GM12891 (cell line): ENCODE measurements at places on chromosomes 4 and X.
A peak's percentile ranks its signal among the peaks of the same experiment; 100 is the strongest.

DNA sequence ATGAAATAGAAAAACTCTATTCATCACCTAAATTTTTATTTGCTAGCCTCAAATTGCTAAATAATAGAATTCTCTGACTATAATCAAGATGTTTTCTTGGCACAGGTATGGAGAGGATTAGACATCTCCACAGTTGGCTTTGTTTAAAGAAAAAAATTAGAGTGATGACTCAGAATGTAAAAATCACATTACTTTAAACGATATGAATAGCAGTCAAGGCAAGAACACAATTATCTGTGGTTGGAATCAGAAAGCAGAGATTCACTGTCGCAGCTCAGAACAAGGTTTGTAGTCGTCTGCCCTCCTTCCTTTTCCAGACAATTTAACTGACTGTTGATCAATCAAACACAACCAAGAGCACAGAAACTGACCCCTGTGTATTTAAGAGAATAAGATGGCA lies 32.2 kb upstream of the CCKAR start:
- no peak for DNase-seq

DNA sequence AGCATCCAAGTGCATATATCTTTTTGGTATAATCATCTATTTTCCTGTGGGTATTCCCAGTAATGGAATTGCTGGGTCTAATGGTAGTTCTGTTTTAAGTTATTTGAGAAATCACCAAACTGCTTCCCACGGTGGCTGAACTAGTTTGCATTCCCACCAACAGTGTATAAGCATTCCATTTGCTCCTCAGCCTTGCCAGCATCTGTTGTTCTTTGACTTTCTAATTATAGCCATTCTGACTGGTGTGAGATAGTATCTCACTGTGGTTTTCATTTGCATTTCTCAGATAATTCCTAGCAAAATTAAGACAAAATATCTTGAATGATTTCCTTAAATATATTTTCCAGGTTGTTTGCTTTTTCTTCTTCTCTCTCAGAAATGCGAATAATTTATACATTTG lies 341.1 kb downstream of the GBA3 start:
- no peak for DNase-seq

GRCh38 chr4:14254926-14255325 lies 627.4 kb upstream of the BOD1L1 start:
- no peak for DNase-seq

DNA sequence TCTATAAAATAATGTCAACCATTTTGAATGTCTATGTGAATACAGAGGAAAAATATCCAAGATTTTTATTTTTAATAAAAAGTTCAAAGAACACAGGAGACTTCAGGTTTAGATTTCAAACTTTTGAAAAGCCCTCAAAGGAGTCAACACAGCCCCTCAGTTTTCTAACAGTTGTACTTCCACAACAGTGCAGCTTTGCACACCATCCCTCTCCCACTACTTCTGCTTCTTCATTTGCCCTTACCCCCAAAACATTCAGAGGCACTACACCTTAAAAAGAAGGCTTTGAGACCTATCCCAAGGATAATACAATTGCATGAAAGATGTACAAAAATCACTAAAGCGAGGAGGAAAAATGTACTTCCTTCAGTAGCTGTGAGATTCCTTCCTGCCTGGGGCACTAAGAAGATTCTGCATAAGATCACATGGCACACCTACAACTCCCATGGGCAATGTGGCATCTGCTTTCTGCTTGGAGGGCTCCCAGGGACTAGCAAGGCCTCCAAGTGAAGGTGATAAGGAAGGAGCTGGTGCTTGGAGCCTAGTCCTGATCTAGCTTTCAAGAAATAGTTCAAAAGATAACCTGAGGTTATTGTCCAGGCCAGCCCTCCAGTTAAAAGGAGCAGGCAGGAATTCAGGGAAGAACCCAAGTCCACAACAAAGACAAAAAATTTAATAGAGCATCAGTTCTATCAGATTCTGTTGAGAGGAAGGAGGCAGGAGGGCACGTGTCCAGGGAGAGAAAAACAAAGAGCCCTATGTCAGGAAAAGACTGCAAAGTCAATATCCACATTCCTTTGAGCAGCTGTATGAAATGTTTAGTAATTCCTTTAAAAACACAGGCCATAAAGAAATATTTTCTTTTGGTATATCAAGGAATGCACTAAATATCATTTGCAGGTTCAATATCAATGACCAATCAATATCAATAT lies 19.1 kb downstream of the ARAP2 start:
- DNase-seq, result no peak

- no peak for DNase-seq
Observed at GRCh38 chr4:5218376-5219069, 167.2 kb downstream of the STK32B start.

DNA sequence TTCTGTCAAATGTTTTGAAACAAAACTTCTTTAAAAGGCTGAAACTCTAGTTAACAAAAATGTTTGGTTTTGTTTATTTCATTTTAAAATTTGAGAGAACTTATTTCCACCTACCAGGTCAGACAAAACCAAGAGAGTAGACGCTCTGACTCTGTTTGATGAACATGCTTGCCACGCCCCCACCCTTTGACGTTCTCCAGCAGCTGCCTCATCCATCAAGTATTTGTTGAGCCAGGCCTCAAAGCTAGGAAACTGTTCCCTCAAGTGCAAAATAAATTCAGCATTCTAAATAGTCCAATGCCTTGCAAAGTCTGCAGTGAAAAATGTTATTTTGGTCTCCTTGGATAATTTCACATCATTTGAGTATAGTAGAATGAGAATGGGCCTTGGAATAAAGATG lies 121.6 kb downstream of the GUCY2F start:
- DNase-seq, result no peak

- DNase-seq, result peak; percentile 31
Observed at GRCh38 chr4:108030332-108030731, 40.6 kb downstream of the HADH start.

GRCh38 chr4:33543941-33544450 lies 2700.3 kb downstream of the ARAP2 start:
- DNase-seq, result no peak

DNA sequence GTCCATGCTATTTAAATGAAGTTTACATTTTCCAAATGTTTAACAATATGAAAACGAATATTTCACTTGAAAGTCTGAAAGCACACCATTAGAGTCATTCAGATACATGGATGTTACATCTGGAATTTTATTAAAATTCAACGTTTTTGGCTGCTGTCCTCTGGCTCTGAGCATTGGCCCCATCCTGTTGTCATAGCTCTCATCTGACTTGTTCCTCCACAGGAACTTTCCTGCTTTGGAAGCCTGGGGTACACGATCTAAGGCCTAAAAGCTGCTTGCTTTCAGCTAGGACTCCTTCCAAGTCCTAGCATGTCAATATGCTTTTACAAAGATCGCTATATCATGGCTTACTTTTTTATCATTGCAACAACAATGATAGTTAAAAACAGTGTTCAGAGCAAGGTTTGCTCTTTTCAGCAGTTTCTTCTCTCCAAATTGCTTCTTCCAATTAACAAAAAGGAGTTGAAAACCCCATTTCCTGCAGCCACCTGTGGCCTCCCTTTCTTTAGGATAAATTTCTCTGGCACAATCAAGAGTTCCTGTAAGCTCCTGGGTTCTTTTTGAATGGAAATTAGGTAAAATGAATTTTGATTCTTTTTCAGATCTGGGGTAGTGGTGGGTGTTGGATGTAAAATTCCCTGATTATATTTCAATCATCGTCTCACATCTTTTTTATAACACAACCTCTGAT lies 413.4 kb upstream of the AGA start:
- DNase-seq, result no peak

DNA sequence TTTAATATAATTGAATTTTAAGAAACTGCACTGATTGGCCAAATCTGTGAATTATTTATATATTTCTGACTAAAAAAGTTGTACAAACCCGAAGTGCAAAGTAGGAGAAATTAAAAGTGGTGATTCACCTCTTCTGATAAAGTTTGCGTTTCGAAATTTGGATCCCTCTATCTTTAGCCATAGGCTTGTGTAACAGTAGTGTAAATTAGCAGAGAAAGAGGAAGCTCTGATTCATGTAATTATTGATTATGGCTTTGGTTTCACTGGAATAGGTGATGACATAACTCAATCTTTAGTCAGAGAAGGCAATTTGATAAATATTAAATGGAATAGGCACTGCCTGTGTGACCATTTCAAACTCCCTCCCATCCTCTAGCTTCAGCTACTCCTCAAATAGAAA lies 717.8 kb upstream of the PCDH7 start:
- DNase-seq, result no peak
